ENCODE measurements at places on chromosomes 7 and 10.

GRCh38 chr10:64115908-64116643, 594.9 kb downstream of the REEP3 start:
- DNase-seq, result peak; percentile 2

DNA sequence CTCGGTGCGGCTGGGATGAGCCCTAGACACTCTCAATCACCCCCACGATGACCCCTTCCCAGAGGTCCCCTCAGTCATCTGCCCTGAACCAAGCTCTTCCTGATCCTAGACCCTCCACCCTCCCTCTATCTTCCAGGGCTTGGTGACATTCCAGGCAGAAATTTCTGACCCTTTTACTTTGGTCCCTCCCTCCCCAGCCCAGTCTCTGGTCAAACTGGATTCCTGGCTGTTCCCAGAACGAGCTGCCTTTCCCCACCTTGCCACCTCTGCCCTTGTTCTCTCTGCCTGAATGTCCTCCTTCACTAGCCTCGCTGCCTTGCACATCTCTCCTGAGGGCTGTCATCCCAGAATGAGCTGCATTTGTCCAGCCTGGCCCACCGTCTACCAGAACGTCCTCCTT, 1.3 kb upstream of the CLDN4 start:
- DNase-seq, result no peak

DNA sequence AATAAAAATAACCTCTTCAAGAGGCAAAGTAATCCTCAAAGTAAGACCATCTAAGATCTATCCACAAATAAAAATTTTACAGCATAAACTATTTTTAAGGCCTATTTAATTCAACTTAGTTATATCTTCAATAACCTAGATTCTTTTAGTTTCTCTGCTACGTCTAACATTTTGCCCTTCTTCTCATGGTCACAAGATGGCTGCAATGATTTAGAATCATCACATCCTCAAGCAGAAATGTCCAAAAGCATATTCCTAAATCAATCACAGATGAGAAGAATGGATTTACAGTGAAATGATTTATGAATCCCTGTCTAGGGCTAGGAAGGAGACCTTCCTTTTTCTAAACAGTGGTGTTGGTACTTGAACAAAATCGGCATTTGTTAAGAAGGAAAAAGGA, 304.7 kb downstream of the ARHGAP12 start:
- DNase-seq, result no peak

DNA sequence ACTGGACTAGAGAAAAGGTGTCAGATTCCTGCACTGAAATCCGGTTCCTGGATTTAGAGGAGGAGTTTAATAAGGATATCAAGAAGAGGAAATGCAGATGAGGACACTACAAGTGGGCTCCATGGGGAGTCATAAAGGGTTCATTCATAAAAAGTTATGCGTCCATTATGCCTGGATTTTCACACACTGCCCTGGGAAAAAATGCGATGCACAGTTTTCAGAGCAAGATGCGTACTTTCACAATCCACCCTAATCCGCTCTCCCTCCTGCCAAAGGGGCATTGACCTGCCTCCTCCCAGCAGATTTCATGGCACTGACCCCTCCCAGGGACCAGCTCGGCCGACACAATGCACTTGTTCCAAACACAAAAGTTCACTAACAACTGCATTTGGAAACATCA, 42.2 kb upstream of the OPALIN start:
- DNase-seq, result no peak

DNA sequence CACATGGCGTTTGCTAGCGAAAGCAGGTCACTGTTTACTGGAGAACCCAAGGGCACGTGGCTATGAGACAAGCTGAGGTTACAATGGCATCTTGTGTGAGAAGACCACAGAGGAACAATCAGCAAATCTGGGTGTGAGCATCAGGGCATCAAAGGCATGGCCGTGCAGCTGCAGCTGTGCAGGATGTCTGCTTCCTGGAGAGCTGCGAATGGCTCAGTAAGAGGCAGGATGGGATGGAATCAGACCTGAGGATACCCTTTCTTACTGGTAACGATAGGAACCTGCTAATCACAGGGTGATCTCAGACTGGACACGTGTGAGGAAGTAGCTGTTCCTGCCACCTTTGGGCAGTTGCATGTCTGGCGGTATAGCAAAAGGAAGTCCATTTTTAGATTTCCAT, 119.5 kb downstream of the RNF216 start:
- no peak for DNase-seq

DNA sequence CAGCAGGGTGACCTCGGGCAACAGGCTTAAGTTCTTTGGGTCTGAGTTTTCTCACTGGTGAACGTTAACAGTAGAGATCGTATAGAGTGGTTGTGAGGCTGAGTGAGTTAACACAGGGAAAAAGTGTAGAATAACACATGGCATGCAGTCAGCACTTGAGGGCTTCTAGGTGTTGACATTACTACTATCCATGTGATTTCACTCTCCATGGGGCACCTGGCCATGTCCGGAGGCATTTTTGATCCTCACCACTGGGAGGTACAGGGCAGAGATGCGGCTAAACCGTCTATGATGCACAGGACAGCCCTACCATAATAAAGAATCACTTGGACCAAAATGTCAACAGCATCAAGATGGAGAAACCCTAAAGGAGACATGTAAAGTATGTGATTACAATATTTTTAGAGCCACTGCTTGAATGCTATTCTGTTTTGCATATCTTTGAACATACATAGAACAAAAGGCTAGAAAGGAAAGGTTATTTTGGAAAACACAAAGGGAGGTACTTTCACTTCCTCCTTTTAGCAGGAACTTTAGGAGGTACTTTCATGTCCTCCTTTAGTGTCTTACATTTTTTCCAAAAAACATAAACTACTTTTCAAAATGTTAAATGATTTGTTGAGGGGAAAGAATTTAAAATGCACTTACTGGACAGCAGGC, 44.3 kb downstream of the NOD1 start:
- no peak for DNase-seq

- peak; percentile 1 for DNase-seq
These were observed 14.1 kb downstream of the TMEM72 start for GRCh38 chr10:44925224-44925623.

DNA sequence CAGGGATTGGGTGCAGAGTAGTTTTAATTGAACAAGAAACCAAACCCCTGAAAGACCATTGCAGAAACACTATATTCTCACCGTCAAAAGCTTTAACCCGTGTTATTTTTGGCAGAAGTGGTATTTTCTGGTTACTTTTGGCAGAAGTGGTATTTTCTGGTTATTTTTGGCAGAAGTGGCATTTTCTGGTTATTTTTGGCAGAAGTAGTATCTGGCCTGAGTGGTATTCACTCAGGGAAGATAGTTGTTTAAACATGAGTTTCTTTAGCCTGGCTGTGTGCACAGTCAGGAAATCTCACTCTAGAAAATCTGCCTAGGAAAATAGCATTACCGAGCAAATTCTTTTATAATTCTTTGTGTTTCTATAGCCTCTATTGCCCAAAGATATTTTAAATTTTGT, 322.7 kb downstream of the GFRA1 start:
- no peak for DNase-seq

GRCh38 chr7:24337180-24337579, 53.2 kb downstream of the NPY start:
- peak; percentile 86 for DNase-seq

- DNase-seq, result no peak
These were observed 42.2 kb downstream of the XPNPEP1 start for GRCh38 chr10:109880886-109881768.

- DNase-seq, result peak; percentile 42
These were observed 905 bp downstream of the C1GALT1 start for GRCh38 chr7:7183061-7183837.

GRCh38 chr7:131305152-131305551, 22.5 kb upstream of the MKLN1 start:
- no peak for DNase-seq

DNA sequence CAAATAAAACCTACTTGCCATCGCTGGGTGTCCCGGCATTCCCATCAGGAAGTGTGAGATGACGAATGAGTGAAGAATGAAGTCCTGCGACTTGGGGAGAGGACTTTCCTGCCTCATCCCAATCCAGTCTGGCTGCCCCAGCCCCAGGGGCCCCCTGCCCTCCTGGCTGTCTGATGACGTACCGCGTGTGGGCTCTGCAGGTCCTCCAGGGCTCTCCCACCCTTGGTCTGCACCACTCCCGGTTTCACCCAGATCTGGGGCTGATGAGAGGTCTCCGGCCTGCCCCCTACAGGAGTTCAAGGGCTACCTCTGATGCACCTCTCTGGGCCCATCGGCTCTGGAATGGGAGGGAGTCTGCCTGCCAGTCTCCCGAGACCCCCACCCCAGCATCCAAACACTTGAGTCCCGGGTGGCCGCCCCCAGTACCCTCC, 9.8 kb downstream of the ATP6V1F start:
- no peak for DNase-seq

GRCh38 chr10:95697429-95697828, 3.7 kb upstream of the TCTN3 start:
- no peak for DNase-seq

GRCh38 chr10:86775056-86775869, 18.8 kb downstream of the BMPR1A start:
- no peak for DNase-seq

- DNase-seq, result no peak
These were observed 263.4 kb upstream of the PRKCQ start for GRCh38 chr10:6843481-6843881.

- DNase-seq, result peak; percentile 91
These were observed 86.8 kb upstream of the KMT2C start for GRCh38 chr7:152522571-152523067.

- DNase-seq, result no peak
These were observed 63.5 kb upstream of the ATRNL1 start for GRCh38 chr10:115029452-115030375.

DNA sequence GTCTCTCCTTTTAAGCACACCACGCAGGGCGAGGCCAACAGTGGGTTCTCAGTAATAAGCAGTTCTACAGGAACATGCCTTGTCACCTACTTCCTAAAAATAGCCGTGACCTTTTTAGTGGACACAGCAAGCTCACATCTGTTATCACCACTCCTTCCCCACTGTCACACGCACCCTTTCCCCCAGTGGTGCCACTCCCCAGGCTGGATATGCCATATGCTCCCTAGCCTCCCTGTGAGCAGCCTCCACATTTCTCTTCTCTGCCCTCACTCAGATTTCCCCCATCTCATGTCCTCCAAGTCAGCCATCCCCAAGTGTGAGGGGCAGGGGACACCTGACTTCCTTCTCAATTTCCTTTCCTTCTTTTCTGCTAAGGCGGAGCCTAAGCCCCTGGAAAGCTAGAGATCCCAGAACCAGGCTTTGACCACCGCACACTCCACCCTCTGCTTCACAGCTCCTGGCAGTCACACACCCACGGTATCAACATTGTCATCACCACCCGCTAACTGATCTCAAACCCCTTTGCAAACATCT, 3.7 kb downstream of the ANXA11 start:
- no peak for DNase-seq

- no peak for DNase-seq
These were observed 53.0 kb downstream of the PDZD8 start for GRCh38 chr10:117322260-117322659.

DNA sequence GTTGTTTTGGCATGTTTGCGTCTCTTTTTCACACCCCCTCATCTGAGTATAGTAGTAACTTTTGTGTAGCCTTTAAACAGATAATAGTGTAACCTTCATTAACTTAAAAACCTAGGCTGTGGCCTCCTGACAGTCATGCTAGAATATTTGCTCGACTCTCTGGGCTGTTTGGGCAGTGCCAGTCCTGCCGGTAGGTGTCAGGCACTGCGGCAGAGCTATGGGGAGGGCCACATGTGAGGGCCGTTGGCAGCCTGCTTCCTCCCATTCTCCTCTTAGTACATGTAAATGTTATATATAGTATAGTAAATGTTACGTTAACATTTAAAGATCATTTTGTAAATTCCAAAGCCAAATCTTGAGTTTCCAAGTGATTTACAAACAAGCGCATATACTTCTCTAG, 26.1 kb downstream of the BCCIP start:
- no peak for DNase-seq

- DNase-seq, result no peak
These were observed 36.9 kb downstream of the DDIT4 start for GRCh38 chr10:72310636-72311035.

DNA sequence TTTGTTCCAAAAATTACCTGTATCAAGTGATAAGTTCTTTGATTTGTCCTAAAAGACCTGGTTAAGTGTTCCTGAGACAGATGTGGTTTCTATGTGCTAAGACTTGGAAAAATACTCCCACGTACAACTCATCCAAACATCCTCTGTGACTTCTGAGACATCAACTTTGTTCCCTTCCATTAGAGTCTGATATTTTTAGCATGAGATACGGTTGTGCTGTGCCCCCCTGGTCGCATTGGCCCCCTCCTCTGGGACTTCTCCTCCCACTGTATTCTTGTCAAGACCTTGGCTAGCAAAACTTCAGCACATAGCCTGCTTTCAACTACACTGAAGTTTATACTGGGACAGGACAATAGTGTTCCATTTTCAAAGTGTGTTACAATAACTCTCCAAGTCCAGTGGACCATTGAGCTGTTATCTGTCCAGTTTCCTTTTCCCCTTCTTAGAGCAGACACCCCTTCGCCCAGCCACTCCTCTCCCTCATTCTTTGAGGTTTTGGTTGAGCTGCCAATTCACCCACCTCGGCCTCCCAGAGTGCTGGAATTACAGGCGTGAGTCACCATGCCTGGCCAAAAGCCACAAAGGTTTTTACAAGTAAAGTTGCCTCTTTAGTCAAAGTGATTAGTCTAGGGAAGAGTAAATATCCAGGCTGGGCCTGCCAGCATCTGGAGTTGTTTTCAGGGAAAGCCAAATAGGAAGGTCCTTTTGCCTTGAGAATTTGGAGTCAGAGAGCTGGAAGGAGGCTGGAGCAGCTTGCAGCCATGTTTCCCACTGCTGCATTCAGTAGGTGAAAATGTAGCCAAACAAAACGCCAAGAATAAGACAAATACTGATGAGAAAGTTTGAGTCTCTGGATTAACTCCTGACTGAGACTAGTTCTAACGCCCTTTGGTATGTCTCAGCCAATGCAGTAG, 17.8 kb upstream of the PDLIM1 start:
- no peak for DNase-seq

DNA sequence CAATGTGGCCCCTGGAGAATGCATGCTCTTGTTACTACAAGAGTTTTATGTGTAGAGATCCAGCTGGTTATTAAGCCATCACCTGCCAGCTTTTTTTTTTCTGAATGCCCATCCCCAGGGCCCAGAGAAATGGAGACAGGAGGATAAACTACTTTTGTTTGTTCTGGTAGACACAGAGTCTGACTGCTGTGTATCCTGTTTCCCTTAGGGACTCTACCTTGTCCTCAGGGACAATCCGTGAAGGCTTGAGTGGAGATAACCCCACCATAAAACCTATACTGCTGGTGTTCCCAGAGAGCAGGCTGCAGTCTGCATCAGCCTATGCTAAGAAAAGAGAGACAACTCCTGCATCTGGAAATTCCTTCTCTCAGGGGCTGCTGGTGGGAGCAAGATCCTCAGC, at the start of gene OR2A5:
Gene OR2A5 (plus strand): TSS at position 301 of the 400 bp plus-strand sequence. CDS start 1,454 bp downstream, outside the sequence.
- peak; percentile 24 for DNase-seq

Data from NCI-H1105 treated with DMSO at 0.1 percent for 48 hours (cell line).